ENCODE measurements at places on chromosomes 5 and 9. TPM values are rescaled to one million over a fixed set of nuclear protein-coding genes. Genes with fewer than 3 reads are reported as not detected.

PCDHB16 gene
- 8.2 TPM for total RNA-seq

UNC13B gene
- total RNA-seq: 21.1 TPM

OR1Q1 gene
- not detected for total RNA-seq

CDKN2A gene
- not detected for total RNA-seq

GRM6 gene
- 0.27 TPM for total RNA-seq

EGFL7 gene
- total RNA-seq: 11.6 TPM

ZDHHC21 gene
- total RNA-seq: 68.6 TPM

GFPT2 gene
- 38.2 TPM for total RNA-seq

IL17B gene
- not detected for total RNA-seq

TBC1D9B gene
- 67.0 TPM for total RNA-seq

MSX2 gene
- 6.6 TPM for total RNA-seq

SHOC1 gene
- total RNA-seq: not detected

IL5 gene
- not detected for total RNA-seq

CSNK1A1 gene
- 223 TPM for total RNA-seq

SLC2A6 gene
- total RNA-seq: 9.2 TPM

CTNND2 gene
- total RNA-seq: 76.9 TPM

GLRA1 gene
- total RNA-seq: 3.6 TPM

TBC1D2 gene
- 3.7 TPM for total RNA-seq

PCA3 gene
- 1.2 TPM for total RNA-seq

PCDHGC5 gene
- total RNA-seq: 16.4 TPM

SLC36A3 gene
- not detected for total RNA-seq

CDX1 gene
- total RNA-seq: not detected

IFNA2 gene
- total RNA-seq: not detected

NANS gene
- total RNA-seq: 11.6 TPM

AQP7 gene
- 0.54 TPM for total RNA-seq

PARP8 gene
- 55.0 TPM for total RNA-seq

PCDHB10 gene
- total RNA-seq: 15.6 TPM

WNT8A gene
- total RNA-seq: not detected

TSSK1B gene
- 0.73 TPM for total RNA-seq

KLHL9 gene
- total RNA-seq: 54.4 TPM

PGM5 gene
- 16.2 TPM for total RNA-seq

BTNL9 gene
- 4.1 TPM for total RNA-seq

SLC34A1 gene
- total RNA-seq: not detected

CDKN2B-AS1 gene
- not detected for total RNA-seq

BARHL1 gene
- total RNA-seq: 19.3 TPM

ERGIC1 gene
- total RNA-seq: 59.2 TPM

TUSC1 gene
- 5.9 TPM for total RNA-seq

PRR7 gene
- 5.9 TPM for total RNA-seq

ADRA1B gene
- total RNA-seq: 0.54 TPM

NDUFS4 gene
- 55.9 TPM for total RNA-seq

DMRT3 gene
- total RNA-seq: not detected

KIF4B gene
- 0.18 TPM for total RNA-seq

FBXL17 gene
- 39.9 TPM for total RNA-seq

UGT3A2 gene
- 0.18 TPM for total RNA-seq

IRGM gene
- total RNA-seq: 0.45 TPM

NEUROG1 gene
- 2.6 TPM for total RNA-seq

PCDHGA5 gene
- total RNA-seq: 14.3 TPM

LECT2 gene
- not detected for total RNA-seq

ROR2 gene
- total RNA-seq: 7.1 TPM

TMEFF1 gene
- total RNA-seq: 38.7 TPM

HAPLN1 gene
- total RNA-seq: 4.4 TPM

SIT1 gene
- not detected for total RNA-seq

SLC6A19 gene
- 0.09 TPM for total RNA-seq

RUSC2 gene
- 39.3 TPM for total RNA-seq

NFIB gene
- total RNA-seq: 236 TPM

SLF1 gene
- 54.3 TPM for total RNA-seq

SLC36A2 gene
- not detected for total RNA-seq

GAS1 gene
- total RNA-seq: 19.6 TPM

CARTPT gene
- not detected for total RNA-seq
